ENCODE measurements at places on chromosomes 4 and X.

DNA sequence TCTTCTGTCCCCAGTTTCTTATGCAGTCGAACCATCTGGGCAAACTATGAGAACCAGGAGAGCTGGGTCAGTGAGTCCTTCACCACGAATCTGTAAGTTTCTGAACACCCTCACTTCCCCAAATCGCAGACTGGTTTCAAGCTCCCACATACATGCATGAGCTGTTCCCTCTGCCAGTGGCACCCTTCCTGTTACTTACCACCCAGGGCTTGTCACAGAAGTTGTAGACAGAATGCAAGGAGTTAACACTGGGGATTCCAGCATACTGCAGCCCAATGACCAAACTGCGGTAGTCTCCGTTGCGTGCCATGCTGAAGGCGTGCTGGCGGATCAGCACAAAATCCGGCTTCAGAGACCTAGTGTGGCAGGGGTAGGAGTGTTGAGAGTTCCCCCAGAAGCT, 14.6 kb downstream of the SYN1 start:
- no peak for DNase-seq

DNA sequence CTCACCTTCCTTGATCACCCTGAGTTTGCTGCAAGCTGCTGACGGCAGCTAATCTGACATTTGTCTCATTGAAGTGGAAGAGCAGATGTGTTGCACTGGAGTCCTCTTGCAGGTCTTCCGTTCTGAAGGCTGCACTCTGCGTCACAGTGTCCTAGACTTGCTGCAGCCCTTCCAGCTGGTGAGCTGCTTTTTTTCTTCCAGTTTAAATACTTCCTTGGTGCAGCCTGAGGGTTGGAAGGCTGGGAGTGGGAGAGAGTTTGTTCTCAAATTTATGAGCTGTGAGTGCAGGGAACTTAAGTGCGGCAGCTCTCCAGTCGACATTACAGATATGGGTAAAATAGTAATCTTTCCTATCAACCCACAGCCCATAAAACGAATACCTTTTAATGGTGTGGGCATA, 303.6 kb upstream of the FAT1 start:
- no peak for DNase-seq

GRCh38 chr4:144750348-144750747, 104.4 kb downstream of the HHIP start:
- DNase-seq = no peak

DNA sequence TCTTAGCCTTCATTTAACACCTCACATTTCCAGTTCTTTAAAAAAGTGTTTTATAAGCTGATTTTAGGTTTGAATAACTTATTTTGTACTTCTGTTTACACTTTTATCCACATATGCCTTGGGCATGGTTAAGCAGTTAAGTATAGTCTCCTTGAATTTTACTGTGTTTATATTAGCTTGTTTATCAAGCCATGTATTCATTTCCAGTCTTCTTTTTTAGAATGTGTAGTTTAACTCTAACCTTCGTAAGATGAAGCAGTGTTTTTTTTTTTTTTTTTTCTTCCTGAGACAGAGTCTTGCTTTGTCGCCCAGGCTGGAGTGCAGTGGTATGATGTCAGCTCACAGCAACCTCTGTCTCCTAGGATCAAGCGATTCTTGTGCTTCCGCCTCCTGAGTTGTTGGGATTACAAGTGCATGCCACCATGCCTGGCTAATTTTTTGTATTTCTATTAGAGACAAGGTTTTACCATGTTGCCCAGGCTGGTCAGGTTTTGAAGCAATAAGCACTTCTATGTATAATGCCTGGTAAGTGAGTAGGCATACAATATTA, 42.5 kb downstream of the BMP2K start:
- DNase-seq = no peak

GRCh38 chrX:74249963-74250362, 54.0 kb upstream of the ZCCHC13 start:
- peak; percentile 20 for DNase-seq

GRCh38 chr4:88756149-88756548, 58.5 kb upstream of the NAP1L5 start:
- DNase-seq = no peak

DNA sequence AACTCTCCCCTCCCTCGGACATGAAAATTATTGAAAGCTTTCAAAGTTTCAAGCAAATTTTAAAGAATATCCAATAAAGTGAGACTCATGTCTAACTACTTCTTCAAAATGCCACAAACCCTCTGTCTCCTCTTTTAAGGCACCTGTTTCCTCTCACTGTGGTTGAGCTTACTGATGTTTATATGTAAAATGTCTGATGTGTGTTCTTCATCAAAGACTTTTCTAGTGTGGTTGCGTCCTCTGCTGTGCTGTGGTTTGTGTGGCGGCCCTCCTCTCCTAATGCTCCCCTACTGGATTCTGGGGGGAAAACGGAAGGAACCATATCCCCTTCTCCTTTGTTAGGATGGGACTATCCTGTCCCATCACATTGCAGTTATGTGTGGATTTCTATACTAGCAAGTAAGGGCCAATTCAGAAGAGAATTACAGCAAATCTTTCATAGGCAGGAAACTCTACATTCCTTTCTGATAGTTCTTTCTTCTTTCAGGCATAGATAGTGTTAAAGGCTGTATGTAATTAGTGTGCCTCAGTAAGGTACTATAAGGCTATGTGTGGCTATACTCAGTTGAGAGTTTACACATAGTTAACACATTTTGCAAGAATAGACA, 221.0 kb upstream of the GPRIN3 start:
- no peak for DNase-seq

DNA sequence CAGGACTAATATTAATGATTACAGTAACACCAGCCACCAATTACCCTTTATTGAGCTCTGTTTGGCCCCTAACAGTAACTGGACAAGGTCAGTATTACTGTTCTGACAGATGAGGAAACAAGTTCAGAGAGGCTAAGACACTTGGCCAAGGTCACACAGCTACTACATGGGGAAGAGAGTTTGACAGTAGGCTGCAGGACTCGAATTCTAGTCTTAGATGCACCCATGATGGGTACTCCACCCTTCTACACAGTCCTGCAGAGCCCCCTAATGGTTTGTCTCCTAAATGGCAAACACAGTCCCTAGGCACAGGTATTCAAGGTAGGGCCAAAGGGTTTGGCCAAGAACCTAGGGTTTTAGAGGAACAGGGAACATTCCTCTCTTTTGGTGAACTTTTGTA, 93.9 kb downstream of the NSUN7 start:
- peak; percentile 15 for DNase-seq

DNA sequence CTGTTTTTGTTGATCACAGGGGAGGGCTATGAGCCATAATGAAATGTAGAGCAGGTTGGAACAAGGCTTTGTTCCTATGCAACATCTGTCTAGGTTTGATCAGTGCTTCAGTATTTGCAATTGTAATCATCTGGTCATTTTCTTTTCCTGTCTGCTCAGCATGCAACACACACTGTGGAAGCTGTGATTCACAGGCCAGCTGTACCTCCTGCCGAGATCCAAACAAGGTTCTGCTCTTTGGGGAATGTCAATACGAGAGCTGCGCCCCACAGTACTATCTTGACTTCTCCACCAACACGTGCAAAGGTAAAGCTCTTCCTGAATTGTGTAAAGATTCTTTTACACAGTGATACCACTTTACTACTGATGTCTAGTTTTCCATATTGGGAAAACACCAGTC, 181.9 kb upstream of the ANXA3 start:
- DNase-seq = no peak

DNA sequence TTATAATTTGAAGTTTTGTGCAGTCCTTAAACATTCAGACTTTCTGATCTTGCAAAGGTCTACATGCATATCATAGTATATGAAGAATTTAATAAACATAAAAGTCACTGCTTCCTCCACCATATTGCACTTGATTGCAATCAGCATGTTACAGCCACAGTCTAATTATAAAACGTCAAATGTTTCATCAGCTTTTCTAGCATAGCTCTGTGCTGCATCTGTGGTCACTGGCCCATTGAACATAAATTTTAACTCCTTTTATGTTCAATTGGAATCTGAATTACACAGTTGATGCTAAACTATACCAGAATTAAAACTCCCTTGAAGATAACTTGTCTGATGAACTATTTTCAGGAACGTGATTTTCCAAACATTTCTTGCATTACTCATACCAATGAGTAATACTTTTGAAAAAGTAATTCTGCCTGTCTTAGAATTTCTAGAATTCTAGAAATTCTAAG, 329.1 kb downstream of the GALNTL6 start:
- no peak for DNase-seq

- no peak for DNase-seq
Observed at GRCh38 chr4:128347930-128348660, 60.5 kb upstream of the PGRMC2 start.

DNA sequence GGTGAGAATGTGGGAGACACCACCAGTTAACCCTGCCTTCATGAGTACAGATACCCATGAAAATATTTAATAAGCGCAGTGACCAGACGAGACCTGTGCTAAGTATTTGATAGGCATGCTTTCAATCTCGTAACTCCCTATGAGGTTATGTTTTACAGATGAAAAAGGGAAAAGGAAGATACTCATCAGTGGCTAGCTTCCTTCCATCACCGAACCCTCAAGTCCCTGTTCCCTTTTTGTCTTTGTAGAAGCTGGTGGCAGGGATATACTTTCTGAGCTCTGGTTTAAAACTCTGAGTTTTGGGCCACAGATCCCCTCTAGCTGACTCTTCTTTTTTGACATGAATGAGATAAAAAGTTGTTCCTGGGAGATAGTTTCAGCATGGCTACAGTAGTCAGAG, 26.3 kb downstream of the AFF1 start:
- DNase-seq = no peak

DNA sequence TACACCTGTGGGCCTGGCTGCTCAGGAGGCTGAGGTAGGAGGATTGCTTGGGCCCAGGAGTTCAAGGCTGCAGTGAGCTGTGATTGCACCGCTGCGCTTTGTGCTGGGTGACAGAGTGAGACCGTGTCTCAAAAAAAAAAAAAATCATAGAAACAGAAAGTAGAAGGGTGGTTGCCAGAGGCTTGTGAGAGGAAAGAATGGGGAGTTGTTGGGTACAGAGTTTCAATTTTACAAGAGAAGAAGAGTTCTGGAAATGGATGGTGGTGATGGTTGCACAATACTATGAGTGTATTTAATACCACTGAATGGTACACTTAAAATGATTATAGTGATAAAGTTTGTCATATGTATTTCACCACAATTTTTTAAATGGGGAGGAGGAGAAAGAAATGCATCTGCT, 10.2 kb upstream of the GLOD5 start:
- DNase-seq = no peak

DNA sequence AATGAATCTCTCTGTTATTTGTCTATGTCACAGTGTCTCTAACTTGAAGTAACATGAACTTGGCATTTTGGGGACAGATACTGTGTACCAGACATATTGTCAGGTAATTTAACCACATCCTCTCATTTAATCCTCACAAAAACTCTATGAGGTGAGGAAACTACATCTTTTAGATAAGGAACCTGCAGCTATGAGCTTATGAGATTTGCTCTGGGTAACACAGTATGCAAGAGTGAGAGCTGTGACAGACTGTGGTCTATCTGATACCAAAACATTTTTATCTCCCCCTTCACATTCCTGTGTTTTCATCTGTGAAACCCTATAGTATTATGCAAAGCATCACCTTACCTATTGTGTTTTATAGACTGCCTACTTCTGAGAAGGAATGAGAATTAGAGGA, 58.4 kb upstream of the HS3ST1 start:
- no peak for DNase-seq

GRCh38 chr4:78544678-78545077, 6.9 kb upstream of the ANXA3 start:
- no peak for DNase-seq

GRCh38 chr4:34309383-34309906, 1934.9 kb downstream of the ARAP2 start:
- no peak for DNase-seq

DNA sequence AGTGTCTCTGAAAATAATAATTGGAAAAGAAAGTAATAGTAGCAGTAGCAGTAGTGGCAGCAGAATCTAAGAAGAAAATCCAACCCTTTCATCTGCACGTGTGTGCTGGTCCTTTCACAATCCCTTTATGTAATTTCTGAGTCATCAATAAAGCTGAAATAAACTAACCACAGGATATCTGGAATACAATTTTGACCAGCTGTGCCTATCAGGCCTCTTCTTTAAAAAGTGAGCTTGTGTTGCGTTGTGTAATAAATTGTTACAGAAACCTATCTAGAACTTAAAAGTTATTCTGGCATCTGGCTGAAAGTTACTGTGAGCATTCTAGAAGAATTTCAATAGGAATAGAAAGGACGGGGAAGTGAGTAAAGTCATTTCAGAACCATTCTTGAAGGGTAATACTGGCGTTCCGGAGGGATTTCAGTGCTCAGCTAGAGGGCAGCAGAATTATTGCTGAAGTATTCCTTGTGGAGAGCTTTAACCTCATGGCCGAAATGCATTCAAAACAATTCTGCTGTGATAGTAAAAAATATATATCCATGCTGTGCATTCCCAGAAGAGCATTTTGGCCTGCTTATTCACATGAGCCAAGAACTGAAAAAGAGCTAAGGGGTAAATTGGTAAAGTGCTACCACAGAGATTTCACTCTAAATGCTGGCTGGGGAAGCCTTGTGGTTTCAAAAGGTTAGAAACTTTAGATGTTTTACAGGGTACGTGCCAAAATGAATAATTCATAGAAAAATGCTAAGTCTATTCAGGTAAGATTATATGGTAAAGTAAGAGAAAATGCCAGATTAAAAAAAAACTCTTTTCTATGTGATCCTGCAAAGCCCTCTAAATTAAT, 260.6 kb downstream of the NKX6-1 start:
- DNase-seq = no peak

- no peak for DNase-seq
Observed at GRCh38 chr4:107470173-107470572, 249.9 kb downstream of the PAPSS1 start.

GRCh38 chr4:76301068-76301774, 5.3 kb upstream of the STBD1 start:
- DNase-seq = peak; percentile 25

- DNase-seq = no peak
Observed at GRCh38 chr4:4415806-4416805, 29.2 kb downstream of the NSG1 start.

DNA sequence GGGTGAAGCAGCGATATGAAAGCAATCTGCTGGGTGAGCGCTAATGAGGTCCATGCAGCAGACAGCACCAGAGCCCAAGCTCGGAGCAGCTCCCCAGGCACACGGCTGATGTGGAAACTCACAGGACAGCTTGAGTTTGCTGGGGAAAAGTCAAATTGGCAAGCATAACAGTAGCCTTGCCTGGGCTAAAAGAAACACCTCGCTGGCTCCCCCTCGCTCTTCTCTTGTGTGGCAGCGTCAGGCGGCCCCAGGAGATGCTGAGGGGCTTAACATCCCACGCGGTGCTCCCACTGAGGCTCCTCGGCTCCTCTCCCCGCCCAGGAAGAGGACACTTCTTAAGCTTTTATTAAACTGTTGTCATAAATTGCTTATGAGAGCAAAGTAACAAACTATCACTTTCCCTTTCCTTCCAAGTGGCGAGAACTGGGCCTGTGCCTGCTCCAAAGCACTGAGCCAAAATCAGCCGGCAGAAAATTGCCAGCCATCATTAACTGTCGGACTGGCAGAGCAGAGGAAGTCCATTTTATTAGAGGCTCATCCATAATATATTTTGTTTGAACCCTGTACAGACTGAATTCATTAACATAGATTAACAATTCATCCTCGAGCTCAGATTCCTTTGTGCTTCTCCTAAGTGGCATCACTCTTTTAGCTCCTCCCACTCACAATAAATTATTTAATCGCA, 111.4 kb downstream of the TSPAN5 start:
- no peak for DNase-seq

- no peak for DNase-seq
Observed at GRCh38 chr4:35684755-35685154, 559.6 kb downstream of the ARAP2 start.

Measured in NCI-H460 (cell line).